ENCODE measurements at places on chromosomes 13 and 19. TPM values are rescaled to one million over a fixed set of nuclear protein-coding genes. Genes with fewer than 3 reads are reported as not detected.
A peak's percentile ranks its signal among the peaks of the same experiment; 100 is the strongest.

DNA sequence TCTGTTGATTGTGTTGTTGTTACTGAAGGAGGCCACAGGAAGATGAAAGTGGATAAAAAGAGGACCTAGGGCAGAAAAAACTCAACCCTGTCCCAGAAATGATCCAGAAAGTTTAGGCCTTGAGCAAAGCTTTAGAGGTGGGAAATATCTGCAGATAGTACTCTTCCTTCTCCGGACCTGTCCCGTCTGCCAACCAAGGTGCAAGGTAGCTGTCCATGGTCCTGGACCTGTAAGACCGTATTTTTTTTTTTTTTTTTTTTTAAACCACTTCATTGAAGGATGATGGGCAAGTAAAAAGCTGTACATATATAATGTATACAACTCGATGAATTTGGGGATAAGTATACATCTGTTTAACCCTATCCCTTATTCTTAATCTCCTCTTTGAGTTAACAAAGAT, 225.9 kb downstream of the OLFM4 start:
- no peaks in the 10 kb centered on the region for H3K4me1 ChIP-seq
- H3K36me3 ChIP-seq = no peaks in the 10 kb centered on the region

- no peak overlapping the region for H3K27ac ChIP-seq
- no peak overlapping the region for H3K4me3 ChIP-seq
- no peaks in the 10 kb centered on the region for H3K36me3 ChIP-seq
- DNase-seq = no peak
- H3K4me1 ChIP-seq = no peaks in the 10 kb centered on the region
- H3K27me3 ChIP-seq = no peaks in the 10 kb centered on the region
Observed at GRCh38 chr13:94416454-94417080, 62.9 kb downstream of the DCT start.

- no peak overlapping the region for H3K4me3 ChIP-seq
- H3K27ac ChIP-seq = no peak overlapping the region
- DNase-seq = no peak
- H3K36me3 ChIP-seq = no peaks in the 10 kb centered on the region
Observed at GRCh38 chr19:31231237-31231636, 118.0 kb downstream of the TSHZ3 start.

- H3K27me3 ChIP-seq = no peaks in the 10 kb centered on the region
- H3K4me3 ChIP-seq = no peak overlapping the region
- no peak for DNase-seq
- no peaks in the 10 kb centered on the region for H3K36me3 ChIP-seq
Observed at GRCh38 chr13:110285991-110286832, 20.7 kb downstream of the COL4A1 start.

GRCh38 chr13:107076801-107077200, 508.9 kb upstream of the ARGLU1 start:
- no peak overlapping the region for H3K4me3 ChIP-seq
- H3K36me3 ChIP-seq = no peaks in the 10 kb centered on the region
- DNase-seq = no peak
- H3K4me1 ChIP-seq = no peaks in the 10 kb centered on the region
- no peak overlapping the region for H3K27ac ChIP-seq

- peak overlapping the region; percentile 25 for H3K27ac ChIP-seq
- no peak overlapping the region for H3K4me3 ChIP-seq
- no peaks in the 10 kb centered on the region for H3K27me3 ChIP-seq
- no peak for DNase-seq
Observed at GRCh38 chr13:50636007-50636704, 207.3 kb downstream of the DLEU7 start.

DNA sequence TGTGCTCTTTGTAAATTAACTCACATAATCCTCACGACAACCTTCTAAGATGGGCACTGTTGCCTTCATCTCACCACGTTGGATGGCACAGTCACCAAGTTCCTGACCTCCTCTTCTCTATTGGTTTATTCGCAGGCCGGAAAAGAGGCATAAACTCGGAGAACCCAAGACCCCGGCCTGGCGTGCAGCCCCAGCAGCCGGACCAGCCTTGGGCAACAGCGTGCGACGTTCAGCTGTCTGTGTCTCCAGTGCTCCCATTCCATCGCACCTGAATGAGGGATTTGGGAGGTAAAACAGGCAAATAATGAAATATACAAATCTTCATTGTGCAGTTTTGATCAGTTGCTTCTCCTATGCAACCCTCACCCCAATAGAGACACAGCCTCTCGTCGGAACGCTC, 34.5 kb upstream of the GAS6 start:
- H3K4me3 ChIP-seq = no peak overlapping the region
- no peak overlapping the region for H3K27ac ChIP-seq
- DNase-seq = no peak
- no peaks in the 10 kb centered on the region for H3K27me3 ChIP-seq

- no peaks in the 10 kb centered on the region for H3K27me3 ChIP-seq
- no peak overlapping the region for H3K4me3 ChIP-seq
- no peaks in the 10 kb centered on the region for H3K36me3 ChIP-seq
- DNase-seq = no peak
- peak overlapping the region; percentile 7 for H3K27ac ChIP-seq
- peaks cover 5% of the 10 kb centered on the region for H3K4me1 ChIP-seq
Observed at GRCh38 chr13:48500652-48501197, 32.2 kb downstream of the RCBTB2 start.

Gene MBD3L2
- total RNA-seq = not detected

DNA sequence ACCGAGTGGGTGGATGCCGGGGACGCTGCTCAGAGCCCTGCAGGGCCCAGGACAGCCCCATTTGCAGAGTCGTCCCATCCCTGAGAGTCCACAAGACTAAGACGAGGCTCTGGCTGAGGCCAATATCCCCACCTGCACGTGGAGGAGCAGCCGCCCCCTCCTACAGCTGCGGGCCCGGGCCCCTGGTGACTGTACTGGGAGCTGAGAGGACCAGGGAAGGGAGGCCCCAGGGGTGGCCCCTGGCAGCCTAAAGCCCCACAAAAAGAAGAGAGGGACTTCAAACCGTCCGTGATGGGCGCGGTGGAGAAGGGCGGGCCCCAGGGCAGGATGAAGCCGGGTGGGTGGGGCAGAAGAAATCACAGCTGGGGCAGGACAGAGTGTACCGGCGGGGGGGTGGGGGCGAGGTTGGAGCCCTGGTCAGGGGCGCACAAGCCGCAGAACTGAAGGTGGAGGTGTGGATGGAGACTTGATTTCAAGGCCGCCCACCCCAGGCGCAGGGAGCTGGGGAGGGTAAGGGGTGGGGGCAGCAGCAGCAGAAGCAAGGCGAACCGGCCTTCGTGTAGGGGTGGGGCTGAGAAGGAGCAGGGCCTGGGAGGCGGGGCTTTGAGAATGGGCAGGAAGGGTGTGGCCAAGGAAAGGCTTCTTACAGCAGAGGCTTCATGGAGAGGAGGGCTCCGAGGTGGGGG, 12.9 kb downstream of the CFD start:
- no peaks in the 10 kb centered on the region for H3K27me3 ChIP-seq
- H3K36me3 ChIP-seq = no peaks in the 10 kb centered on the region
- H3K4me3 ChIP-seq = no peak overlapping the region
- H3K27ac ChIP-seq = peak overlapping the region; percentile 62

Gene ZFP36
- total RNA-seq = 288 TPM

Gene IZUMO2
- total RNA-seq = not detected

Data from Peyer's patch (tissue), 4 donors.